NCI-H2029 (cell line): ENCODE measurements at places on chromosomes 7 and 10.

DNA sequence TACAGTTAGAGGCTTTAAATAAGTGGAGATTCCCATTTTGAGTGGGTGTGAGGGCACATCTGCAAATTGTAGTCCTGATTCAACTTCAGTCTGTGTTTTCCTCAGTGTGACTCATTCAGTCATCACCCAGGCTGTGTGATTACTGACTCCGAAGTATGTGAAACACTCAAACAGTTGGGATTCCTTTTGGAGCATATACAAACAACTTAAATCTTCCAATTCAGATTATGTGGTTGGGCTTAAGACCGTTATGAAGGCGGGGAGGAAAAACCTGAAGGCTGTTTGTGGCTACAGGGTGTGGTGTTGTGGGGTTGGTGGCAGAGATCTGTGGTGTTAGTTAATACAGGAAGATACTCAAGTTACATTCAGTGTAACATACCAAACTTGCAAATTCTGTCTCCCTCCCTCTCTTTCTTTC, 259.7 kb upstream of the FERD3L start:
- no peak for DNase-seq

DNA sequence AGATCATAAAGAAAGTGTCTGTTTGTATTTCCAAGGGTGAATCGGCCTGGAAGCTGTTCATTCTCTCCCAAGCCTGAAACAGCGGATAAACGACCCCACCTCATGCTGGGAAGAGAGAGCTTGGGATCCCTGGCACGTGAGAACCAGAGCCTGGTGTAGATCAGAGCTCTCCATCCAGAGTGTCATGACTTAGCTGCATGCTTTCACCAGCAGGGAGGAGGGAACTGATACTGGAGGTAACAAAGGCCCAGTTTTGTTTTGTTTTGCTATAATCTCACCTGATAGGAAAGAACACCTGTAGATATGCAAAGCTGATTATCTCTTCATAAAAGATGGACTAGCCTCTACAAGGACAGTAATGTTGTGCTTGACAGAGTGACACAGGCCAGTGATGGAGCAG, 236.6 kb downstream of the POM121L12 start:
- DNase-seq = no peak

DNA sequence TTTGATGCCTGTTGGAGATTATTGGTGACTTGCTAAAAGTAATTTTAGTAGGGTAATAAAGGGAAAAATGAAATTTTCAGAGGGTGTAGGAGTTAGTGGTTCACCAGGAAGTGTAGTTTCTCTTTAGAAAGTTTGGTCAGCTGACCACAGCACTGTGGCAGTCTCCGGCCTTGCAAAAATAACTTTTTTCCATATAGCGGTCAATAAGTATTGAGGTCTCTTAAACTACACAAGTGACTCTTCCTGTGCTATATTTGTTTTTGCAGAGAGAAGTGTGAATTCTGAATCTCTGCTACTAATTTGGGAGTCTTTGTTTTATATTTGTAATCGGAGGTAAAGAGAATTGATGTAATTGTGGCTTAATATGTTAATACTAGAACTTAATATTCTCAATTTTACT, 24.3 kb downstream of the PTPN12 start:
- DNase-seq = no peak

- no peak for DNase-seq
Observed at GRCh38 chr7:31883761-31884164, 186.4 kb downstream of the PDE1C start.

- DNase-seq = no peak
Observed at GRCh38 chr7:43465581-43466554, 117.0 kb upstream of the STK17A start.

- DNase-seq = no peak
Observed at GRCh38 chr7:26348234-26348851, 56.7 kb downstream of the SNX10 start.

- DNase-seq = no peak
Observed at GRCh38 chr7:34136698-34137097, 231.4 kb downstream of the BMPER start.

DNA sequence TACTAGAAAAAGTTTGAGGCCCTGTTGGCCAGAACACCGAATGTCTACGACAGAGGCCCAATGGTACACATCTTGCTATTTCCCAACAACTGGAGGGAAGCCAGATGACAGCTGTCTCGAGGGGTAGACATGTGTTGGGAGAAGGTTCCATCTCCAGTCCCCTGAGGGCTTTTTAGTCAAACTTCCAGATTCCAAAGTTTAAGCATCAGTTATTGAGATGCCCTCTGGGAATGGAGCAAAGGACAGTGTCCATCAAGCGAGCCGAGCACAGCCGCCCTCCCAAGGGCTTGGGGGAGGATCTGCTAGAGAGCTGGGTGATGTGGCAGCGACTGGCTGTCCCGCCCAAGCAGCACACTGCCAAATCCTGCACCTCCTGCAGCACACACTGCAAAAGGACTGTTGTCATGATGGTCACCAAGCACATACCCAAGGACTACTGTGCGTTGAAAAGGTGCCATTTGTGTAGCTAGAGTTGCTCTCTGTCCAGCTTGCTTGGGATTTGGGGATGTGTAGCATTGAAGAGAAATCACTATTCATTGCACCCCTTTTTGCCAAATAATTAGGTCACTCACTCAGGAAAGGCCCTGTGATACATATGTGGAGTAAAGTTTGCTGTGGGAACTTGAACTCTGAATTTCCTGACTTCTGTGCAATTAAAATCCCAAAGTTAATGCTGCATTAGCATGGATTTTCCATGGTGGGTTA, 164.6 kb downstream of the TRIL start:
- DNase-seq = no peak
